NCI-H460 (cell line): ENCODE measurements at places on chromosomes 1 and 21. TPM values are rescaled to one million over a fixed set of nuclear protein-coding genes. Genes with fewer than 3 reads are reported as not detected.

PTGS2 gene
- total RNA-seq, result 2.4 and 3.7 TPM in 2 replicates

SH2D1B gene
- not detected in 2 replicates for total RNA-seq

MFN2 gene
- 29.8 and 32.0 TPM in 2 replicates for total RNA-seq

TFB2M gene
- 43.6 and 49.9 TPM in 2 replicates for total RNA-seq

B3GALT5 gene
- total RNA-seq, result not detected in 2 replicates

PRR9 gene
- not detected in 2 replicates for total RNA-seq

TRIM63 gene
- total RNA-seq, result not detected in 2 replicates

SESN2 gene
- total RNA-seq, result 50.9 and 51.1 TPM in 2 replicates

RLF gene
- 10.9 and 11.7 TPM in 2 replicates for total RNA-seq

GPN2 gene
- total RNA-seq, result 13.5 and 19.5 TPM in 2 replicates

TMCC2 gene
- 1.5 and 1.8 TPM in 2 replicates for total RNA-seq

HSPB7 gene
- total RNA-seq, result not detected in 2 replicates

LHX4 gene
- total RNA-seq, result 0.29 and 0.79 TPM in 2 replicates

SORT1 gene
- total RNA-seq, result 1.6 and 3.0 TPM in 2 replicates

LCE1F gene
- total RNA-seq, result not detected in 2 replicates

SLC25A33 gene
- 7.7 and 8.0 TPM in 2 replicates for total RNA-seq

B3GALNT2 gene
- total RNA-seq, result 52.2 and 59.2 TPM in 2 replicates

STIL gene
- 20.4 and 21.7 TPM in 2 replicates for total RNA-seq

KCNK1 gene
- total RNA-seq, result 4.0 and 4.5 TPM in 2 replicates

DMRTA2 gene
- total RNA-seq, result 10.7 and 10.8 TPM in 2 replicates

POGK gene
- total RNA-seq, result 46.3 and 56.0 TPM in 2 replicates

G0S2 gene
- total RNA-seq, result 2.7 and 3.4 TPM in 2 replicates

AMY2A gene
- not detected in 2 replicates for total RNA-seq

BSND gene
- total RNA-seq, result not detected in 2 replicates

UAP1 gene
- 53.8 and 57.1 TPM in 2 replicates for total RNA-seq

CEP85 gene
- total RNA-seq, result 32.3 and 36.8 TPM in 2 replicates

RCSD1 gene
- total RNA-seq, result not detected in 2 replicates

CRYAA gene
- not detected in 2 replicates for total RNA-seq

TEX35 gene
- total RNA-seq, result not detected in 2 replicates

VASH2 gene
- 1.3 and 2.8 TPM in 2 replicates for total RNA-seq

TSPAN1 gene
- 0.07 and 1.0 TPM in 2 replicates for total RNA-seq

HTR6 gene
- total RNA-seq, result 0.12 TPM in 1 of 2 replicates, not detected in the other

FAM131C gene
- 3.0 and 3.8 TPM in 2 replicates for total RNA-seq

TLCD4 gene
- total RNA-seq, result 10.2 and 10.5 TPM in 2 replicates

OLFM3 gene
- total RNA-seq, result 0.05 and 0.17 TPM in 2 replicates

ZFP69B gene
- total RNA-seq, result 8.9 and 12.2 TPM in 2 replicates

RGS18 gene
- total RNA-seq, result not detected in 2 replicates

RALGPS2 gene
- 4.4 and 6.6 TPM in 2 replicates for total RNA-seq

MCOLN3 gene
- total RNA-seq, result 0.49 and 0.67 TPM in 2 replicates

SELE gene
- not detected in 2 replicates for total RNA-seq
